CMK (cell line): ENCODE measurements at places on chromosomes 11 and 22.

DNA sequence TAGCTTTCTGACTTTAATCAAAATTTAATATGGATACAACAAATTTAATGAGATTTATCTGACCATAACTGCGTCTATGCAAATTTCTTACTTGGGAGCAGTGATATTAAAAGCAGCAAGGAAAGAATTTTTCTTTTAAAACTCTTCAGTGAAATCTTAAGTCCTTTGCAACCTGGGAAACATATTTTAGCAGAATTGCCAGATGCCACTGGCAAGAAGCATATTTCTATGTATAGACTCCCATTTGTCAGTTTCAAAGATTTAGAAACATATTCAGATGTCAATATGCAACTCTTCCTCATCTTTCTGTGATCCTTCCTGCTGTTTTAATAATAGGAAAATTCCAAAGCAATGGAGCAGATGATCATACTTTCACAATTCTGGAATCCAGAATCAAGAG is 911.3 kb downstream of the LUZP2 start:
- no peak for DNase-seq

DNA sequence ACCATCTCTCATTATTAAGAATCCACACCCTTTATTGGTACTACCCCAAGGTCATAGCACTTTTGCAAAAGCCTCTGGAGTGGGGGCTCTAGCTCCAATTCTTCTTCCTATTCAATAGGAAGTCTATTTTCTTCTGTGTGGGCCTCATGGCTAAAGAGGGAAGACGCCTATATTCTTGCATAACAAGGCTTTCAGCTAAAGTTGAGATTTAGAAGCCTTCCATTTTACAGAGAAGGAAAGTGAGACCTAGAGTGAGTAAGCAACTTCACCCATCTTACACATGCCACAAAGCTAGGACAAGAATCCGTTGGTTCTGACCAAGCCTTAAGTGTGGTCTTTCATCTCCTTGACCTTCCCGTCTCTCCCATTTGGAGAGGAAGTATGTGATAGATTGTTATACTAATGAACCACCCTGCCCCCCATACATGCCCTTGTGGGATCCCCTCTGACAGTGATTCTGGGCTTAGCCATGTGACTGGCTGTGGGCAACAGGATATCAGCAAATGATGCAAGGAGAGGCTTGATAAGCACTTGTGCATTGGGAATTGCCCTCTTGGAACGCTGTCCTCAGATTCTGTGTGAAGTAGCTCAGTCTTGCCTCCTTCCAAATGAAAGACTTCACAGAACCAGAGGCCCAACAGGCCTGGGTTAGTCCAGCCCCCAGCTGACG is 12.3 kb downstream of the BACE1 start:
- DNase-seq: no peak

- no peak for DNase-seq
Measured at GRCh38 chr22:41324821-41325528, 23.6 kb downstream of the ZC3H7B start.

DNA sequence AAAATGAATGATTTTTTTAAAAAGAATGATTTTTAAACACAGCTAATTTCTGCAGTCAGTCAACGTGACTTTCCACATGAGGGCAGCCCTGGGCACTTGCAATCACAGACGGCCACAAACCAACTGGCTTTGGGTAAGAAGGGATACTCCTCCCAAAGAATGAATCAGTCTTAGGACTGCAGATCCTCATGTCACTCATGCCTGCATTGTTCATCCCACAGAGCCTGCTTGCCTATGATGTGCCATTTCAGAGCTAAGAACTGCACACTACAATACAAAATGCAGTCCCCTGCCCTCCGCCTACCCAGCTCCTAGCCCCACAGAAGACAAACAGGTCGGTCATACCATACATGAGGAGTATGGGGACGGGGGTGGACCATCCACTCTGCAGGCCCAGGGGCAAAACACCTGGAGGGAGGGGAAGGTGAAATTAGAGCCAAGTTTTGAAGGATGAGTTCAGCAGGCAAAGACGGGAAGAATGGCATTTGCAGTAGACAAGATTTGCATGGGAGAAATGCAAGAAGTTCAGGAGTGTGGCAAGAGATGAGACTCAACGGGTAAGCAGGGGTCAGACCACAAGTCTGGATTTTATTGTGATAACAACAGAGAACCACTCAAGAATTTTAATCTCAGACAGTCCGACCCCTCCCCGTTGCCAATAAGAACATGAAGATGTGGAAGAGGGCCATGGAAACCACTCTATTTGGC is 24.7 kb downstream of the PACSIN2 start:
- DNase-seq: no peak

DNA sequence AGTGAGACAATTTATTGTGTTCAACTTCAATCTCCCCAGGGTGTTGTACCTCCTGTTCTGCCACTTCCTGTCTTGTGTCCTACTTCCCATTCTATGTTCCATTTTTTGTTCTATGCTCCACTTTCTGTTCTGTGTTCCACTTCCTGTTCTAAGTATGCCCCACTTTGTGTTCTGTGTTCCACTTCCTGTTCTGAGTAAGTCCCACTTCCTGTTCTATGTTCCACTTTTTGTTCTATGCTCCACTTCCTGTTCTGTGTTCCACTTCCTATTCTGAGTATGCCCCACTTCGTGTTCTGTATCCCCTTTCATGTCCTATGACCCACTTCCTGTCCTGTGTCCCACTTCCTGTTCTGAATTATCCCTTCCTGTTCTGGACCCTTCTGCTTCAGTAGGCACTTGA is 732.7 kb downstream of the TBC1D22A start:
- peak; percentile 20 for DNase-seq

DNA sequence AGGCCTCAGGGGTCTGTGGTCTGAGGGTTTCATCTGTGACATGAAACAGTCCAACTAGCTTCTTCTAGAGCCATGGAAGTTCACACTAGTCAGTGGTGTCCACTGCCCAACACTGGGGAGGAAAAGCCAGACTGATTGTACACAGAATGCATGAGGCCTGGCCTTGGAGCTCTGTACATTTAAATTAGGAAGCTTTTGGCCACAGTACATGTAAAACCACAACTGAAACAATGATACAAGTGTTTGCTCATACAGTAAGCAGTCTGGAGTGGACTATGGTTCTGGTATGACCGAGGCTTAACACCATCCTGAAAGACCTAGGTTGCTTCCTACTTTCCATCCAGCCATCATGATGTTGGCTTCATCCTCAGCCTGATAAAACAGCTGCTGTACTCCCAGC is 73.8 kb upstream of the SESN3 start:
- no peak for DNase-seq

DNA sequence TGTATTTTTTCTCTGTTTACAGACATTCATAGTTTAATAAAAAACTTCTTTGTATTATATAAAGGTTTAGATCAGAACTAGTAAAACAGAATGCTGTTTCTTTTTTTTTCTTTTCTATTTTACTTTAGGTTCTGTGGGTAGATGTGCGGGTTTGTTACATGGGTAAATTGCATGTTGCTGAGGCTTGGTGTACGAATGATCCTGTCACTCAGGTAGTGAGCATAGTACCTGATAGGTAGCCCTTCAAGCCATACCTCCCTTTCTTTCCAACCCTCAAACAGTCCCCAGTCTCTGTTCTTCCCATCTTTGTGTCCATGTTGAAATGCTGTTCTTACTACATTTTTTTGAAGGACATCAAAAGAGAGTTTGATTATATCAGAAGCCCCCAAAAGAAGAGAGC is 3.2 kb downstream of the ATM start:
- DNase-seq: no peak

DNA sequence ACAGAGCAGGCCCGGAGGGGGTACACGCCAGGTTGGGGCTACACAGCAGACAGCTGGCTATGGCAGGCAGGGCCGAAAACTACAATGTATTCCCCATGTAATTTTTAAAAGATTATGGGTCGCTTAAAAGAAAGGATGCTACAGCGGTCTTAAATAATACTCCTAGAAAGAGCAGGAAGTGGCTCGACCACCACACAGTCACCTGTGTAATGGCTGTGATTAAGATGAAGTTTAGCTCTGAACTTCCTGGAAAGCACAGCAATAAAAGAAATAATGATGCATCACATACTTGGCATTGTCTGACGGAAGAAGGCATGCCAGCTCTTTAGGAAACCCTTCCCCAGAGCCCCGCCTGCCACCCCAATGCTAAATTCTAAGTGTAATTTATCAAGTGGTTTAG is 32.6 kb downstream of the WNT11 start:
- DNase-seq: no peak

GRCh38 chr11:72520815-72521214 is 86.5 kb upstream of the CLPB start:
- no peak for DNase-seq

- DNase-seq: no peak
Measured at GRCh38 chr11:2149864-2150847, 10.9 kb downstream of the INS start.

- DNase-seq: no peak
Measured at GRCh38 chr11:23097891-23098290, 237.6 kb upstream of the CCDC179 start.

DNA sequence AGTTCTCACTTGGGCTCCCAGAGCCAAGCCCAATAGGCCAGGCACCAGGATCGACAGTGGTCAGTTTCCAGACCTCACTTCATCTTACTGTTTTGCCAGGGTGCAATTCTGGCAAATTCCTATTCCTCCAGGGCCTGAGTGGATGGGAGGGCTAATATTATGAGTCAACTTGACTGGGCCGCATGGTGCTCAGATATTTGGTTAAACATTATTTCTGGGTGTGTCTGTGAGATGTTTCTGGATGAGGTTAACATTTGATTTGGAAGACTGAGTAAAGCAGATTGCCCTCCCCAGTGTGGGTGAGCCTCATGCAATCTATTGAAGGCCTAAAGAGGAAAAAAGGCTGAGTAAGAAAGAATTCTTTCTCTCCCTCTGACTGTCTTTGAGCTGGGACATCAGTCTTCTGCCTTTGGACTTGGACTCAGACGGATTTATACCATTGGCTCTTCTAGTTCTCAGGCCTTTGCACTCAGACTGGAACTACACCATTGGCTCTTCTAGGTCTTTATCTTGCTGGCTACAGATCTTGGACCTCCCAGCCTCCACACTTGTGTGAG is 132.9 kb upstream of the ZBED5 start:
- DNase-seq: no peak

DNA sequence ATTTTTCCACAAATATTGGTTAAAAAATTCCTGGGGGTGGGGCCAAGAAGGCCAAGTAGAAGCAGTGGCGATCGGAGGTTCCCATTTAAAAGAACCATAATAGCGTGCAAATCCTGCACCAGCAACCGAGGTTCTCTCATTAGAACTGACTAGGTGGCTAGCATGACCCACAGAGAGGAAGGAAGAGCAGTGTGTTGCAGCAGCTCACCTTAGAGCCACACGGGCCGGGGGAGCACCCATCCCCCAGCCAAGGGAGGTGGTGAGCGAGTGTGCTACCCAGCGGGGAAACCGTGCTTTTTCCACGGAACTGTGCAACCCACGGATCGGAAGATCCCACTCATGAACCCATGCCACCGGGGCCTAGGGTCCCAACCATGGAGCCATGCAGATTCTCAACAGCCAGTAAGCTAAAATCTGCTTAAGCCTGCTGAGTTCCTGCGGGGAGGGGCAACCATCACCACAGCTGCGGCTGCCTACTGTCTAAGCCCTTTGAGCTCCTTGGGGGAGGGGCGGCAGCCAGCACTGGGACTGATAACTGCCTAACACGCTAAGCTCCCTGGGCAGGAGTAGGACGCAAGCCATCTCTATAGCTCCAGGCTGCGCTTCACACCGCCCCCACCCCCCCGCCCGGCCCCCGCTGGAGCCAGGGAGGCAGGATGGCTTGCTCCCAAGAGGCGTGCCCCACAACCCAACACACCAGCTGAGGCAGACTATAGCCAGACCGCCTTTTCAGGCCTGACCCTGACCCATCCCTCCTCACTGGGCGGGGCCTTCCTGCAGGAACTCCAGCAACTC is 21.0 kb upstream of the HTATIP2 start:
- DNase-seq: no peak

DNA sequence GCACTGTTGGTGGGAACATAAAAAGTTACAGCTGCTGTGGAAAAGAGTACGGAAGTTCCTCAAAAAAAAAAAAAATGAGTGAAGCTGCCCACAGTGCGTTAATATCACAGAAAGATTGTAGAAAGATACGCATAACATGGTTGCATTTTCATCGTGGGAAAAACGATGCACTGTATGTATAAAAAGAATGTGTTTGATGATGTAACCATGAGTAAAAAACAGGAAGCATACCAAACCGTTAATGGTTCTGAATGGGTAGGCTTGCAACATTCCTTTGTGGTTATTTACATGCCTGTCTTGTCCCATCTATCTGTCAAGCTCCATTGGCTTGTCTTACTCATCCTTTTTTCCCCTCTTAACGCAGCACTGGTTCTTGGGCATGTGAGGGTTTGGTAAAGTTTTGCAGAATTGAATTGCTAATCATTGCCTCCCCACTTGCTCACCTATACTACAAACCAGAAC is 33.8 kb upstream of the DKK3 start:
- no peak for DNase-seq

GRCh38 chr22:19808873-19809478 is 45.7 kb downstream of the GNB1L start:
- no peak for DNase-seq

DNA sequence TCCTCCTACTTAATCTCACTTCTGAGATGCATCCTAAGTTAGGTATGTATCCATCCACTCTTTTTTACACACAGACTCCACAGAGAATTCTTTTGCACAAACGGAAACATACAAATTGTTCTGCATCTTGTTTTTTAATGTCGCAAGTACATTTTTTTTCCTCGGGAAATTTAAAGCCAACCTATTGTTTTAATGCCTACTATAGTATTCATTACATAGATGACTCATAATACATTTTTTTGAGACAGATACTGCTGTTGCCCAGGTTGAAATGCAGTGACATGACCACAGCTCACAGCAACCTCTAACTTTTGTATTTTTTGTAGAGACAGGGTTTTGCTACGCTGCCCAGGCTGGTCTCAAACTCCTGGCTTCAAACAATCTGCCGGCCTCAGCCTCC is 90.8 kb upstream of the TMEM45B start:
- no peak for DNase-seq

DNA sequence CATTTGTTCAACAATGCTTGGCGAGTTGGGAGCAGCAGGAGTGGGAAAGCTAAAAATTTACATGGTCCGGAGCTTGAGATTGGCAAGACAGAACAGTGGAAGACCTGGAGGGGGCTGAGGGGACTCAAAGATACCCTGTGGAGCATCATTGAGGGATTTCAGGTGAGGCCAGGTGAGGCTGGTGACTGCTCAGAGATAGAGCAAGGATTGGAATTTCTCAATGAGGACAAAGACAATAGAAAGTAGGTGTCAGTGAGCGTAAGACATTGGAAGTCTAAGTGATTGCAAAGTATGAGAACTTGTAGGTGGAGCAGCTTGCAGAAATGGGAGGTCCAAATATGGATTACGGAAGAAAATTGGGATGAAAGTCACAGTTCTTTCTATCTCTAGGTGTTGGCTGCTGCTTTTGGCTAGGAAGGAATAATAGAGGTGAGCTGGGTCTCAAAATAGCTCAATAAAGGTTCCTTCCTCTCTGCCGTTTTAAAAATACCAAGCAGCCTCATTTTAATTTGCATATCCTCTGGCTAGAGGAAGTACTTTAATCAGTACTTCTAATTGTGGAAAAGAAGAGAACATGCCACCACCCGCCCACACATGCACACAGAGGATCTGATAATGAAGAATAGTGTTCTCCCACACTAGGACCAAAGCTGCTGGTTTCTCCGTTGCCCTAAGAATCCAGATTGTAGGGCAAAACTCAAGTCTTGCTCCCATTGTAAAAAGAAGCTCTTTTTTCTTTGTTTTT is 41.8 kb upstream of the SORL1-AS1 start:
- DNase-seq: no peak
